Right cardiac atrium (tissue), 5 donors: ENCODE measurements at places on chromosomes 7 and 10. TPM values are rescaled to one million over a fixed set of nuclear protein-coding genes. Genes with fewer than 3 reads are reported as not detected.

GRCh38 chr7:25770235-25770634 lies 381.8 kb upstream of the NFE2L3 start:
- DNase-seq, result no peak

GRCh38 chr7:3011211-3011852 lies 32.3 kb downstream of the CARD11 start:
- DNase-seq, result no peak

DNA sequence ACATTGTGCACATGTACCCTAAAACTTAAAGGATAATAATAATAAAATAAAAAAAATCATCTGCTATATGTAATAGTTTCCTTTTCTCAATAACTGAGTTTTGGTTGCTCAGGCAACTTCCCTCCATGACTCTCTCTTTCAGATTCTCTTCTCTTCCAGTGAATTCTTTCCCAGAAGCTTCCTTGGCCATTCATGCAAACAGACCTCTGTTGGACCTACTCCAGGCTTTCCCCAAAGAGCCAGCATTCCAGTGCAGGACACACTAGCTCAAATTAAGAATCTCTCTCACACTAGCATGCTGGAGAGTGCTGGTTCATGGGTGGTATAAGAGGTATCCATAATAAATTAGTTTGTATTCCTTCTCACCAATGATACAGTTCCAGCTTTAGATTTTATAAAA lies 31.0 kb upstream of the ZEB1 start:
- no peak for DNase-seq

DNA sequence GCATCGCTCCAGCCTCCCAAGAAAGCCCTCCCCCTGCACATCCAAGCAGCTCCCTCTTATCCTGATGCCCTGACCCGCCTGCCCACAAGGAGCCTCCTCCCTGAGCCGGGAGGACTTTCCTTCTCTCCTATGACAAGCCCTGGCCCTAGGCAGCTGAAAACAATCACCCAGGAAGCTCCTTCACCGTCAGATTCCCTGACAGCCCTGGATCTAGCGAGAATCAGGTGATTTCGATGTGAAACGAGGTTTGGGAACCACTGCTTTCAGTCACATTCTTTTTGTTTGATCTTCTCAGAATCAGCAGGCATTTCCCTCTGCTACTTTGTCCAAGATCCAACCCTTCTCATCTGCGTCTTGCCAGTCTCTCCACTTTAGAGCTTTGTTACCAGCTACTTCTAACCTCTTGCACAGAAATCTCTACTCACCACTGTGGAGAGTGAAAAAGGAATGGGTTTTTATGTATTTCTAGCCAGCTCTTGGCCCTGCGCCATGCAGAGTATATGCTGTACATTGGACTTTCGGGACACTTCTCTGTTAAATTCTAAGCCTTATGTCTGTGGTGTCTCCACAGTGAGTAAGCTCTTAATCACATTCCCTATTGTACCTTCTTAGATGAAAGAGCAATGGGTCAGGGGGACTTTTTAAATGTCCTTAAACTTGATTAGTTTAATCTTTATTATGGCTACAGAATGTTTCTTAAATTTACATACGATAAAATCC lies 253.2 kb upstream of the C7orf33 start:
- no peak for DNase-seq

- no peak for DNase-seq
Observed at GRCh38 chr10:124344931-124345330, 73.8 kb downstream of the OAT start.

The KLLN gene
- total RNA-seq, result 0.53 TPM

- DNase-seq, result no peak
Observed at GRCh38 chr10:126872768-126873167, 32.5 kb upstream of the DOCK1 start.

The BCAP29 gene
- 106 TPM for total RNA-seq

DNA sequence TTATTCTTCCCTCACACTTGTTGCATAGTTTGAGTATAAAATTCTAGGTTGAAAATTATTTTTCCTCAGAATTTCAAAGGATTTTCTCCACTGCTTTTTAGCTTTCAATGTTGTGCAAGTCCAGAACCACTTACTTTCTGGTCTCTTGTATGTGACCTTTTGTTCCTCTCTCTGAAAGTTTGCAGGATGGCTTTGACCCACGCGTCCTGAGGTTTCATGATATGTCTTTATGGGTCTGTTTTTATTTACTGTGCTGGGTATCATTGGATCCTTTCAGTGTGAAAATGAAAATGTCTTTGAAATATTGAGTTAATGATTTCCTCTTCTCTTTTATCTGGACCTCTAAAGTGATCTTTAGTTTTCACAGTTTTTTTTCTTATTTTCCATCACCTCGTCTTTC lies 38.5 kb downstream of the C1GALT1 start:
- no peak for DNase-seq

The ABCF2 gene
- total RNA-seq, result 27.1 TPM

DNA sequence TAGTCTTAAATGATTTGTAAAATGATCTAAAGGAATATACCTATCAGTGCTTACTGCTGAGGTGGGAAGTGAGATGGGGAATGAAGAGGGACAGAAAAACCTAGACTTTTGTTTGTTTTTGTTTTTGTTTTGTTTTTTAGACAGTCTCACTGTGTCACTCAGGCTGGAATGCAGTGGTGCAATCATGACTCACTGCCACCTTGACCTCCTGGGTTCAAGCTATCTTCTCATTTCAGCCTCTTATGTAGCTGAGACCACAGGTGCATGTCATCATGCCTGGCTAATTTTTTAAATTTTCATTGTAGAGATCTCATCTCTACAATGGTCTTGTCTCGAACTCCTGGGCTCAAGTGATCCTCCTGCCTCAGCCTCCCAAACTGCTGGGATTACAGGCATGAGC lies 116.4 kb upstream of the SEM1 start:
- no peak for DNase-seq

GRCh38 chr7:44262031-44262430 lies 61.3 kb downstream of the YKT6 start:
- no peak for DNase-seq

- no peak for DNase-seq
Observed at GRCh38 chr10:48215486-48216203, 58.9 kb downstream of the FRMPD2 start.

DNA sequence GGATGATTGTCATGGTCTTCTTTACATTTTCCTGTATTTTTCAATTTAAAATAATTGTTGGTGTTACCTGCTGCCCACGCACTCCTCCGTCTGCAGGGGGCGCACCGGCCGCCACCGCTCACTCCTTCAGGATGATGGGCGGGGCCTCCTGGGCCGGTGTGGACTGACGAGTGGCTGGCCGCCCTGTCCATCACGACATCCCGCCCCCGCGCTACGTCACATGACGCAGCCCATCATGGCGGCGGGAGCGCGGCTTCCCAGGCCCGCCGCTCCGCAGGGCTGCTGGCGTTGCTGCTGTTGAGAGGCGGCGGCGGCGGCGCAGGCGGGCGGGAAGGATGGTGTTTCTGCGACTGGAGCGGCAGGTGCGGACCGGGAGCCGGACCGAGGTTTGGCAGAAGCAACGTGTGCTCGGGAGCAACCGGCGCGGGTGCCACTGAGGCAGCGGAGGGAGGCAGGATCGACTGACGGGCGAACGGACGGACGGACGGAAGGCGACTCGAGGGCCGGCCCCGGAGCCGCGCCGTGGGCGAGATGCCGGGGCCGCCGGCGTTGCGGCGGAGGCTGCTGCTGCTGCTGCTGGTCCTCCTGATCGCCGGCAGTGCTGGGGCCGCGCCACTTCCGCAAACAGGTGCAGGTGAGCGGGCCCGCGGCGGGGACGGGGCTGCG lies at the start of gene LMTK2:
TSS of gene LMTK2 (plus strand) at position 216 of the 666 bp plus-strand sequence. CDS start at position 532, 316 bp downstream.
- DNase-seq, result peak; percentile 95

The ARMH3 gene
- total RNA-seq, result 59.5 TPM

- no peak for DNase-seq
Observed at GRCh38 chr10:130065251-130065650, 45.4 kb downstream of the C10orf143 start.

- DNase-seq, result no peak
Observed at GRCh38 chr7:138543739-138544138, 83.7 kb downstream of the TRIM24 start.

GRCh38 chr10:128568041-128568440 lies 441.8 kb upstream of the MKI67 start:
- no peak for DNase-seq

- no peak for DNase-seq
Observed at GRCh38 chr10:77111611-77112550, 525.7 kb downstream of the KCNMA1 start.

- no peak for DNase-seq
Observed at GRCh38 chr7:53094827-53095226, 59.4 kb downstream of the POM121L12 start.

The AGR3 gene
- not detected for total RNA-seq

The ZNF438 gene
- 17.1 TPM for total RNA-seq

The MRPL32 gene
- total RNA-seq, result 45.5 TPM

The SPDYE16 gene
- total RNA-seq, result 0.26 TPM

The CYP3A4 gene
- total RNA-seq, result not detected

DNA sequence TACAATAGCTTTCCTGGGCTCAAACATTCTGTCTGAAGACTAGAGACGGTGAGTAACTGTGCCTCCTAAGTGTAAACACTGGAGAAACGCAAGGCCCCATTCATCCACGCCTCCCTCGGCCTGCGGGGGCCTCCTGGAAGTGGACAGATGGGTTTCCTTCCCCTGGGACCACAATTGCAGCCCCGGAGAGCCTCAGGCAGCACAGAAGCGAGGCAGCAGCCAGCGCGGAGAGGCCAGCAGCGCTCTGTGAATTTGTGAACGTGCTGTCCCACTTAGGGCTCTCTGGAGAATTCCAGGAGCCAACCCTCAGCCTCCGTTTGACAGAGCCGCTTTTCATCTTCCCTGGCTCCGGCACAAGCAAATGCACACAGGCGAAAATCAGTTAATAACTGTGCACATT lies 23.2 kb upstream of the CALN1 start:
- no peak for DNase-seq

The LRRN3 gene
- 44.8 TPM for total RNA-seq

The DEPP1 gene
- total RNA-seq, result 18.8 TPM
